ENCODE measurements at places on chromosomes 3 and 15. TPM values are rescaled to one million over a fixed set of nuclear protein-coding genes. Genes with fewer than 3 reads are reported as not detected.

SOX2 gene
- not detected for total RNA-seq

KLHL6 gene
- under 0.01 TPM for total RNA-seq

POPDC2 gene
- 1.1 TPM for total RNA-seq

MITF gene
- 11.6 TPM for total RNA-seq

SLC27A2 gene
- not detected for total RNA-seq

ERICH6 gene
- total RNA-seq, result under 0.01 TPM

CEP19 gene
- total RNA-seq, result 3.6 TPM

DNA sequence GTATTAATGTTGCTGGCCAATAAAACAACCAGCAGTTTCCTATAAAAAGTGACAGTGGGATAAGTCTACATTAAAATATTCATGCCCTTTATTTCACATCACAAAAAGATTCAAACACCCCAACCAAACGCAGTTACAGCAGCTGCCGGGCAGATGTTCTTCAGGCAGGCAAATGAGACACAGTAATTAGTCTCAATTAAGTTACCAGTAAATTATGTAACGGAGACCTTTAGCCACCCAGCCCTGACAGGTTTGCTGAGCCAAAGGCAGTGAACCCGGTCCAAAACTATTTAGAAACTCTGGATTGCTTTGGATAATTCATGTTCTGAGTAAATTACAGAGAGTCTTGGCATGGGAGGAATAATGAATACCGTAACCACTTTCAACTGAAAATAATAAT is 289.2 kb upstream of the LYSMD4 start:
- no peak overlapping the region for H3K27ac ChIP-seq
- H3K27me3 ChIP-seq, result no peaks in the 10 kb centered on the region
- DNase-seq, result no peak
- no peaks in the 10 kb centered on the region for H3K36me3 ChIP-seq

DNA sequence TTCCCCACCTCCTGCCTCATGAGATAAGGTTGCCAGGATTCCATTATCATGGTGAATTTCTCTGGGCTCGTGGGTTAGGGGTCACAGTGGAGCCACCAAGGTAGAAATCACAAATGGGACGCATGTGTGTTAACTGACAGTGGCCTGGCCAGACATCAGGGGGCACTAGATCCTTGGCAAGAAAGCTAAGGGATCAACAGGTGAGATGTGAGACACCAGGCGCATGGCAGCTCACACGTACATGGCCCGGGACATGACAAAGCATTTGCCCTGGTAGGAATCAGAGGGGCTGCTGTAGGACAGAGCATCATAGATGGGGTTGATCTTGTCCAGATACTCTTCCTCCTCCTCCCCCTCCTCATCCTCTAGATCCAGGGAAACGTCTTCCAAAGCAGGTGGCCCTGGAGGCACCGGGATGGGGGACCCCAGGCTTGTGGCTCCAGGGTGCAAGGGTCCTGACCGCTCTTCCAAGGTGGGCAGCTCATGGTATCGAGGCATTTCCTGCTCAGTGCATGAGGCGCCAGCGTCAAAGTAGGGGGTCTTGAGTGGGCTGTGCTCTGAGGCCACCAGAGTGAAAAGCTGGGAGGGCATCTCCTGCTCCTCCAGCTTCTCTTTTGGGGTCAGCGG is 24.6 kb downstream of the ZBED2 start:
- no peak overlapping the region for H3K4me3 ChIP-seq
- H3K27me3 ChIP-seq, result peaks cover 8% of the 10 kb centered on the region
- H3K4me1 ChIP-seq, result no peaks in the 10 kb centered on the region
- no peak for DNase-seq

- no peaks in the 10 kb centered on the region for H3K36me3 ChIP-seq
- no peaks in the 10 kb centered on the region for H3K27me3 ChIP-seq
- no peak for DNase-seq
These were observed 29.6 kb downstream of the ONECUT1 start for GRCh38 chr15:52760562-52760961.

- H3K36me3 ChIP-seq, result peaks cover 48% of the 10 kb centered on the region
- H3K4me3 ChIP-seq, result no peak overlapping the region
- no peaks in the 10 kb centered on the region for H3K27me3 ChIP-seq
- H3K4me1 ChIP-seq, result no peaks in the 10 kb centered on the region
- DNase-seq, result peak; percentile 31
- no peak overlapping the region for H3K27ac ChIP-seq
These were observed 60.6 kb downstream of the USP8 start for GRCh38 chr15:50484781-50485180.

DNA sequence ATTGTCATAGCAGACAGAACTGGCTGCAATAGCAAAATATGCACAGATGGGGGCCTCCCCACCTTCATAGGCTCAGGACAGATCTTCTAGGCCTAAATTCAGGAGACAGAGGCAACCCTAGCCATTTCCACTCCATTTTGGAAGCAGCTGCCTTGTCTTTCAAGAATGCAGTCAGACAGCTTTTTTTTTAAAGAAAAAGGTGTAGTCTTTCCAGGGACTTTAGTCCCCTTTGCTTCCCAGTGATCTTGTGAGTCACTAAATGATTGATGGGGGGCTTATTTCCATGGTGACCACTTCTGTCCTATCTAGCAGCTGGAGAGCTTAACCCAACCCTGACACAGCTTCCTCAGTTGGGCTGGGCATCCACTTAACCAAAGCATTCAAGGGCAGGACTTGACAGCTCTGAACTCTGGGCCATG is 165.9 kb downstream of the TPRG1 start:
- no peaks in the 10 kb centered on the region for H3K27me3 ChIP-seq
- H3K27ac ChIP-seq, result no peak overlapping the region
- DNase-seq, result no peak
- no peak overlapping the region for H3K4me3 ChIP-seq
- H3K4me1 ChIP-seq, result no peaks in the 10 kb centered on the region

- H3K4me1 ChIP-seq, result no peaks in the 10 kb centered on the region
- DNase-seq, result no peak
- no peak overlapping the region for H3K4me3 ChIP-seq
- H3K27ac ChIP-seq, result no peak overlapping the region
- H3K27me3 ChIP-seq, result no peaks in the 10 kb centered on the region
These were observed 12.5 kb downstream of the RCCD1 start for GRCh38 chr15:90967206-90967605.

DNA sequence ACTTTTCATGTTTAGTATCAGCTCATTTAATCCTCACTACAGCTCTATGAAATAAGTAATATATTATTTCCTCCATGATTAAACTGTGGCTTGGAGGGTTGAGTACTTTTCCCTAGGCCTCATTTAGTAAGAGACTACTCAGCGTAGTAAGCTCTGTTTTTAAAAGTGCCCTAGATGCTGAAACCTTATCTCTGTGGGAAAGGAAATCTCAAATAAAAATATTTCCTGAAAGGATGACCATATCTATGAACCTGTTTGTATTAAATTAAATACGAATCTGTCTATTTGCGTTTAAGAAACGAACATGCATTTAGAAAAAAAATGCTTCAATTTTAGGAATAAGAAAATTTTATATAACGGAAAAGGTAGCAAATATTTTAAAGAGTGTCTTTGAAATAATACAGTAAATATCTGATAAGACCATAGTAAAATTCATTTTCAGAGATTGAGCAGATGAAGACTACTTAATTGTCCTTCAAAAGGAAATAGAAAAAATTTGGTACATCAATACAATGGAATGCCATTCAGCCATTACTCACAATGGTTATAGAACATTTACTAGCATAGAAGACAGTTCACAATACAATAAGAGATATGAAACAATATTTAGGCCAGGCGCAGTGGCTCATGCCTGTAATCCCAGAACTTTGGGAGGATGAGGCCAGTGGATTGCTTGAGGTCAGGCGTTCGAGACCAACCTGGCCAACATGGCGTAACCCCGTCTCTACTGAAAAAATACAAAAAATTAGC is 56.2 kb downstream of the ATG7 start:
- no peak overlapping the region for H3K4me3 ChIP-seq
- H3K27me3 ChIP-seq, result no peaks in the 10 kb centered on the region
- no peak for DNase-seq
- peaks cover 14% of the 10 kb centered on the region for H3K4me1 ChIP-seq
- H3K27ac ChIP-seq, result no peak overlapping the region

- no peak overlapping the region for H3K27ac ChIP-seq
- no peaks in the 10 kb centered on the region for H3K27me3 ChIP-seq
- DNase-seq, result no peak
- H3K4me1 ChIP-seq, result no peaks in the 10 kb centered on the region
- no peaks in the 10 kb centered on the region for H3K36me3 ChIP-seq
These were observed 236.8 kb downstream of the LRRN1 start for GRCh38 chr3:4036046-4036445.

DNA sequence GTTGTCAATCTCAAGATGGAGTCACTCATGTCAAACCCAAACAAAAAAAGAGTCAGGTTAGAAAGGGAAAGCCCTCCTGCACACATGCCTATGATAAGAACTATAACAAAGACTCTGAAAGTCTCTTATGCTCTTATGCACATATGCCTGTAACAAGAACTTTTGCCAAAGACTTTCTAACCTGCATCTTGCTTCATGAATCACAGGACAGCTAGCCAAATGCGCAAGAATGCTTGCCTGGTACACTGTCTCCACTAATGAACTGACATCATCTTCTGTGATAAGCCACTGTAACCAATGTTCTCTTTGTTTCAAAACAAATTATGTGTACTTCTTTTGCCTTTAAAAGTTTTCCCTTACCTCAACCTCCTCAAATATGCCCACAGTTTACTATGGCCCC is 18.2 kb upstream of the EHHADH start:
- H3K27ac ChIP-seq, result no peak overlapping the region
- H3K4me3 ChIP-seq, result no peak overlapping the region
- H3K36me3 ChIP-seq, result no peaks in the 10 kb centered on the region
- H3K27me3 ChIP-seq, result peaks cover 8% of the 10 kb centered on the region
- no peak for DNase-seq

GRCh38 chr3:186185194-186185787 is 76.4 kb upstream of the ETV5 start:
- H3K4me1 ChIP-seq, result no peaks in the 10 kb centered on the region
- no peaks in the 10 kb centered on the region for H3K27me3 ChIP-seq
- H3K4me3 ChIP-seq, result no peak overlapping the region
- no peaks in the 10 kb centered on the region for H3K36me3 ChIP-seq
- DNase-seq, result no peak

DNA sequence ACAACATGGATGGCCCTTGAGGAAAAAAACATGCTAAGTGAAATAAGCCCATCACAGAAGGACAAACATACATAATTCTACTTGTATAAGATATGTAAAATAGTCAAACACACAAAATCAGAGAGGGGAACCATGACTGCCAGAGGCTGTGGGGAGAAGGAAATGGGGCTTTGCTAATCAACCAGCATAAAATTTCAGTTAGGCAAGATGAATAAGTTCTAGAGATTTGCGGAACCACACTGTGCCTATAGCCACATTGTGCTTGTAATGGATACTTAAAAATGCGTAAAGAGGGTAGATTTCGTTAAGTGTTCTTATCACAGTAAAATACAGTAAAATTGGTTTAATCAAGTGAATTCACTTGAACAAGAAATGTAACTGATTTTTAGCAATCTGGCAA is 33.7 kb upstream of the SPTBN5 start:
- no peak overlapping the region for H3K27ac ChIP-seq
- no peaks in the 10 kb centered on the region for H3K27me3 ChIP-seq
- H3K36me3 ChIP-seq, result peaks cover 12% of the 10 kb centered on the region
- no peak overlapping the region for H3K4me3 ChIP-seq
- peaks cover 35% of the 10 kb centered on the region for H3K4me1 ChIP-seq

DNA sequence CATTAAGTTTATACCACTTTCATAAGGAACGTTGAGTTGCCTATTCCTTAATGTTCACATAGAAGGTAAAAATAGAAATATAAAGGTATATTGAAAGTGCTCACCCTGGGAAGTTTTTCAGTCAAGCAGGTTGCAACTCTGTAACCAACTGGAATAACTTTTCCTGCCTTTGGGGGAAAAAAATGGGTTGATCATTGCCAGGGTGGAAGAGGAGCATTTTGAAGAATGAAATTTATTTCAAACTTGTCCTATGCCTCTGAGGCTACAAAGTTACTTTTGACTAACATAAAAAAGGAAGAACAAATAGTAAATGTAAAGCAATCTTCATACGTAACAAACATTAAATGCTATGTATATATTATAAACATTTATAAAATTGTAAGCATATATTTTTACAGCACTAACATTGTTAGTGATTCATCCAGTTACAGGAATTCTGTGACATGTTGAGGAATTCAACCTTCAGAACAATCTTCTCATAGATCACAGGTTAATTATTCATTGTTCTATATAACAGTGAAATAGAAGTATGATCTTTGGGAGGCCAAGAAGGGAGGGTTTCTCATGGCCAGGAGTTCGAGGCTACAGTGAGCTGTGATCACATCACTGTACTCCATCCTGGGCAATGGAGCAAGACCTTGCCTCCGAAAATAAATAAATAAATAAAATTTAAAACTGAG is 13.5 kb downstream of the EFHB start:
- no peaks in the 10 kb centered on the region for H3K4me1 ChIP-seq
- H3K27ac ChIP-seq, result no peak overlapping the region
- no peaks in the 10 kb centered on the region for H3K36me3 ChIP-seq
- H3K27me3 ChIP-seq, result no peaks in the 10 kb centered on the region
- DNase-seq, result no peak

- peaks cover 22% of the 10 kb centered on the region for H3K27me3 ChIP-seq
- H3K27ac ChIP-seq, result no peak overlapping the region
- no peaks in the 10 kb centered on the region for H3K4me1 ChIP-seq
- DNase-seq, result no peak
These were observed 28.5 kb upstream of the CFAP161 start for GRCh38 chr15:81105545-81105944.

DNA sequence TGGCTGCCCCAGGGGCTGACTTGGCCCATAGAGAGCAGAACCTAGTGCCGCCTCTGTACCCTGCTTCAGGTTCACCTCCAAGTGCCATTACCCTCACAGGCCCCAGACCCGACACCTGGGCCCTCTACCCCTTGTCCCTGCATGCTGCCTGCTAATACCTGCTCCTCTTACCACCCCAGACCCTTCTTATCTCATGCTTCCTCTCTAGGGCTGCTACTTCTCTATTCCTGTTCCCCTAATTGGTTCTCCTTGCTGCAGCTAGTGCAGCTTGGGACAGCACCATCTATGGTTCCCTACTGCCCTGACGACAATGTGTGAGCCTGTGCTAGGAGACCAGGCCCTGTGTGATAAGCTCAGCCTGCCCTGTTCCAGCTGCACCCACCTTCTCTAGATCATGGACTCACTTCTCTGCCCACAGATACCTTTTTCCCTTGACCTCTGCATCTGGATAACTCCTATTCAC is 15.3 kb downstream of the HDAC11 start:
- H3K27ac ChIP-seq, result no peak overlapping the region
- no peak overlapping the region for H3K4me3 ChIP-seq
- DNase-seq, result no peak
- H3K36me3 ChIP-seq, result no peaks in the 10 kb centered on the region
- no peaks in the 10 kb centered on the region for H3K27me3 ChIP-seq
